Activated CD8-positive, alpha-beta memory T cell treated with anti-CD3 and anti-CD28 coated beads for 1 hour (primary cell): ENCODE measurements at places on chromosomes 12 and 14.

- no peak for DNase-seq
These were observed 20.0 kb upstream of the FICD start for GRCh38 chr12:108495054-108495453.

- DNase-seq: no peak
These were observed 101.9 kb downstream of the DACT1 start for GRCh38 chr14:58739674-58740073.

DNA sequence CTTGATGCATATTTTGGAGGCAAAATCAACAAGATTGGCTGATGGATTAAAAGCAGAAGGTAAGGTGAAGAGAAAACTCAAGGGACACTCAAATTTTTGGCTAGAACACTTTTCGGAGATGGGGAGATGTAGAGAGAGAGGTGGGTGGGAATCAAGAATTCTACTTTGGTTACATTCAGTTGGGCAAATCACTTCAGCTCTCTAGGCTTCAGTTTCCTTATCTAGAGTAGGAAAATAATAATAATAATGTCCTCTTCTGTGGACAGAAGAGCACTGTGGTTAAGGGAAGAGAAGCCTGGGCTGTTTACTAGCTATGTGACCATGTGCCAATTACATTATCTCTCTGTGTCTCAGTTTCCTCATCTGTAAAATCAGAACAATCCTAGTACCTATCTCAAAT, 23.4 kb upstream of the DHRS2 start:
- no peak for DNase-seq

GRCh38 chr12:20194171-20194570, 174.2 kb upstream of the PDE3A start:
- no peak for DNase-seq

- DNase-seq: no peak
These were observed 9.7 kb upstream of the HOXC6 start for GRCh38 chr12:54018468-54018984.

DNA sequence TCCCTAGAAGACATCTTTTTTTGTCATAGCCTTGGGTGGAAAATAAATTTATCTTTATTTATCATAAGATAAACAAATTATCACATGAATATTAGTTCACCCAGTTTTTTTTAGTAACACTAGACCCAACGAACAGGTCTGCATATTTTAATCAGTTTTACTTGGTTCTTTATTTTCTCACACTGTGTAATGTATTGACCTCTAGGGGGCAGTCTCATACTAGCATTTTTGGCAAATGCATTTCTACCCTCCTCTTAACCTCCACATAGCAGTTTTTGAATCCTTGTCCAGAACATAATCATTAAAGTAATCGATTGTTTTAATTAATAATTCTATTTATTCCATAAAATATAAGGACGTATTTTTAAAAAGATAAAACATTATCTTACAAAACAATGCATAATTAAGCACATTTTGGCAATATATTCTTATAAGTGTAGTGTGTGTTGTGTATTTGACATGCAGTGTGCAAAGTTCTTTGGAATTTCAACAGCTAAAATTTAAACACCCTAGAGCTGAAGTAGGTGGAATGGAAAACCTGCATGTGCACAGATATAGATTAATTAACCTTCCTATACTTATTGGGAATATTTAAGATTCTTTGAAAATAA, 31.6 kb upstream of the PTPRQ start:
- DNase-seq: no peak

DNA sequence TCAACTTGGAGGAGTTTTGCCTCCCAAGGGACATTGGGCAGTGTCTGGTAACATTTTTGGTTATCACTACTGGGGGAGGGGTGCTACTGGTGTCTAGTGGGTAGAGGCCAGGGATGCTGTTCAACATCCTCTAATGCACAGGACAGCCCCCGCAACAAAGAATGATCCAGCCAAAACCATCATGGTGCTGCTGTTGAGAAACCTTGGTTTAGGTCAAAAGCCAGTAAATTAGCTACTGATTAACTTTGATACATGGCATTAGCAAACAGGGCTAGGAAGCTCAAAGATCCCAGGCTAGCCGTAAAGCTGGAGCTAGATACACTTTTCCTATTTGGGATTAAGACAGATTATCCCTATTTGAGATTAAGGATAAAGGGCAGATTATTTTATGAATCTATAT, 8.8 kb downstream of the ALKBH2 start:
- no peak for DNase-seq

DNA sequence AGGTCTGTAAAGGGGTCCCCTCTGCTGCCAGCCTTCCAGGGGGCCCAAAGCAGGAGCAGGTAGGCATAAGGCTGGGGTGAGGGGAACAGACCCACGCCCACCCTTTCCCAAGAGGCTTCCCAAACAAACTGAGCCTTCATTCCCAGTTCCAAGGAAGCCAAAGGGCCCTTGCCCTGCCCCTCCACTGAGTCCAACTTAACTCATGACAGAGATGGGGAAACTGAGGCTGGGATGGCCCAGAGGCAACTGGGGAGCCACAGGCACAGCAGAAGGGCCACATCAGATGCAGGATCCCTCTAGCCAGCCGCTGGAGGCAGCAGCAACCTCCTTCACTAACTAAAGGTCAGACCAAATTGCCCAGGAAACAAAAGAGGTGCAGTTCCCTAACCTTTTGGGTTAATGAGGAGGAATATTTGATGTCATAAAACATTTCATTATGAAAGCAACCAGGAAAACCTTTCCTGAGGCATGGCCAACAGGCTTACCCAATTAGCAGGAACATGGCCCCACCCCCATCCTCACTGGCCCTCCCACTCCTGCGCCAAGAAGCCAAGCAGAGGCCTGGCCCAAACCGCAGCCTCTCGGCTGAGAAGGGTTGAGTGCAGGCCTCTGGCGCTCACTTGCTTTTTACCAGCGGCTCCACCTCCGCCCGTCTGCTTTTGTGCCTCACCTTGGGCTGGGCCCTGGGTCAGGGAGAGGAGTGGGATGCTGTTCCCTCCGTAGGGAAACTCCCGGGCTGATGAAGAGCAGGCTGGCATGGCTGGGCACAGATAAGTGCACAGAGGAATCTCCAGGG, 293.5 kb upstream of the RTL1 start:
- DNase-seq: no peak

DNA sequence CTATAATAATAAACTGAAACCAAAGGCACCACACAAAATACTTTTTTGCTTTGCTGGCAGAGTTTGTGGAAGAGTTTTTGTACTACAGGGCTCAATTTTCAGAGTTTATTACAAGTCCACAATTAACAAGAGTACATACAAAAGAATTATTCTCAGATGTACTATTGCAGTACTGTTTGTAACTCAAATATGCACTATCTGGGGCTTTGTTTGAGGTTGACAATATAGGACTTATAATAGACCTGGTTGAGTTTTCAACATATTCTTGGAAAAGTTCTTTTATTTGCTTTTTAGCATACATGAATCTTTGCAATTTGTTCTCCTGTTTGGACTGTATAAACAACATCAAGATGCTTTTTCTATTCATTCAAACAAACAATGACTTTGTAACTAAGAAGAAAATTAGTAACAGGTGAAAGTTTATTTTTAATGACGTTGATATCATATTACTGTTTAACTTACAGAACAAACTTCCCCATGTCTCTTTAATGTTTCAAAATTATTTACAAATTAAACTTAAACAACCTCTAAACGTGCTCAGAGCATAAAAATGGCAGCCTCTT, 407.4 kb upstream of the PRICKLE1 start:
- no peak for DNase-seq

DNA sequence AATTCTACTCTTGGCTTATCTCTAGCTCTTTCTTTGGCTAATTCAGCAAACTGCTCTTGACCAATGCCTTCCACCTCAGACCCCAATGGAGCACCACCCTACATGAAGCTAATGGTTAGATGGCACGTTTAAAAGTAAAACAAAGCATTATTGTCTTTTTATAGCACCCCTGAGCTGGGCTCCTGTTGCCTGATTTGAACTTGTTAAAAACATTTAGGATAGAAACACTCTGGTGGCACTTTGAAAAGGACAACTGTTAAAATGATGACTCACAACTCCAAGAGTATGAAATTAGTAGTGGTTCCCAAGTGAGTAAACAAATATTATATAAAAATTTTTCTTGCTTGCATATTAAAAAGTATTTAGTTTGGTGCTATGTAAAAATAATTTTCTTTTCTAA, 299.6 kb upstream of the DCN start:
- DNase-seq: no peak

DNA sequence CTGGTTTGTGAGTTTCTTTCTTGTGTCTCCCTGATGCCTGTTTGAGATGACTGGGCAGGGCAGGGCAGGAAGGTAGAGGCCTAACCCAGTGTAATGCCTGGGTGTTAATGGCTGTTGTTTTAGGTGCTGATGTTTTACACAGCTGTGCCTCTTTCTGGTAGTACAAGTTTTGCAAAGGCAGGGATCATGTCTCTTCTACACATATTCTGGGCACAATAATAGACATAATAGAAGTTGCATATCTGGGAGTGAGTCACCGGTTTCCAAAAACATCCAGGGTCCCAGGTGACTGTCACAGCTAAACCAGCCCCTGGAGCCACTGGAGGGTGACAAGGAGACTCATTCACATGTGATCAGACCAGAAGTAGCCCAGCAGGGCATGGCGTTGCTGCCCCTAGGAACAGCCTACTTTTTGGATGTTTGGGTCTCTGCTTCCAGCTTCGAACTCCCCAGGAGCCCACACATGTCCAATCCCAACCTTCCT, 18.1 kb downstream of the TPCN1 start:
- no peak for DNase-seq

DNA sequence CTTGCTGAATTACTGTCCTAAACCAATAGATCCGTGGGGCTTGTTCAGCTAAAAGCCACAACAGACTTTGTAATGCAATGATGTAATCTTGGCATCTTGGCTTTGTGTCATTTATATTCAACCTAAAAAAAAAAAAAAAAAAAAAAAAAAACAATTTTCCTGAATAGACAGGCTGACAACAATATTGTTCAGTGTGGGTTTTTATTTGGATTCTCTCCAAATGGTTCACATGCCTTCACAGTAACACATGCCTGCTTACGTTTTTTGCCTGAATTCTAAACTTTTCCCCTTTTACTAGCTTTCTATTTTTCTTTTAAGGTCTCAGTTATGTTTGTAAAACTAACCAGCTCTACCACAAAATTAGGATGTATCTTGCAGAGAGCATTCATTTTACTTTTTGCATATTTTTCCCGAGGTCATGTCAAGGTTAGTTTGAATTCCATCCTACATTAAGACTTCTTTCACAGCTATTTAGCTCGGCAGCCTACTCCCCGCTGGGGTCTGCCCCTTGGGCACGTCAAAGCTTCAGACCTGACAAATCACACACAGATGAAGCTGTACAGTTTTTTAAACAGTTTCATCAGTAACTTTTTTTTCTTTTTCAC, 213.7 kb upstream of the NPAS3 start:
- no peak for DNase-seq

DNA sequence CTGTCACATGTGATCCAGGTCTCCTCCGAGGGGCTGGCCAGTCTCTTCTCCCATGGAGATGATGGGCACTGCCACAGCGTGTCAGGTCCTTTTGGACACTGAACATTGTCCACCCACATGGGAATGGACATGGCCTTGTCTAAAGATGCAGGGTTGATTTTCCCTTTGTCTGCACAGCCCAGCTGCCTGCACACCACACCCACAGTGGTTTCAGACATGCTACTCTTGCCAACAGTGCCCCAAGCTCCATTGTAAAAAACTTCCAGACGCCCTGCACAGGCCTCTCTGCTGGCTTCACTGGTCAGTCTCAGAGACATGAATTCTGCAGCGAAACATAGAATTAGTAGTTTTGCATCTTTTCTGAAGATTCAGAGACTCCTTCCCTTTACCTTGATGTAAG, 18.5 kb downstream of the CD163 start:
- DNase-seq: no peak

DNA sequence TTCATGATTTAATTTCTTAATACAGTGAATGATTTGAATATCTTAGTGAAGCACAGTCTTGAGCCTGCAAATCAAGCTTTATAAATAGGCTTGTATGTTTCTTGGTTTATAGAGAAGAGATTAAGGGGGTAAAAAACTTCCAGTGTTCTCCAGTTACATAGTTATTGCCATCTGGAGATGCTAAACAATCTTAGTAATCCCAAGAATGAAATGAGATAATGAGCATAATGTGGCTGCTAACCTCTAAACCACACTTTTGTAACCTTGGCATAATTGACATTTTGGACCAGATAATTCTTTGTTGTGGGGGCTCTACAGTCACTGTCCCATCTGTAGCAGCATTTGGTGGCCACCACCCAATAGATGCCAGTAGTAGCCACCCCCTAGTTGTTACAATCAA, 316.8 kb downstream of the CCDC91 start:
- no peak for DNase-seq

GRCh38 chr12:116164250-116165035, 113.0 kb downstream of the MED13L start:
- DNase-seq: no peak

- no peak for DNase-seq
These were observed 11.2 kb downstream of the ESRRB start for GRCh38 chr14:76386944-76387782.

- DNase-seq: no peak
These were observed 133.2 kb downstream of the RAD51B start for GRCh38 chr14:67952786-67953185.

DNA sequence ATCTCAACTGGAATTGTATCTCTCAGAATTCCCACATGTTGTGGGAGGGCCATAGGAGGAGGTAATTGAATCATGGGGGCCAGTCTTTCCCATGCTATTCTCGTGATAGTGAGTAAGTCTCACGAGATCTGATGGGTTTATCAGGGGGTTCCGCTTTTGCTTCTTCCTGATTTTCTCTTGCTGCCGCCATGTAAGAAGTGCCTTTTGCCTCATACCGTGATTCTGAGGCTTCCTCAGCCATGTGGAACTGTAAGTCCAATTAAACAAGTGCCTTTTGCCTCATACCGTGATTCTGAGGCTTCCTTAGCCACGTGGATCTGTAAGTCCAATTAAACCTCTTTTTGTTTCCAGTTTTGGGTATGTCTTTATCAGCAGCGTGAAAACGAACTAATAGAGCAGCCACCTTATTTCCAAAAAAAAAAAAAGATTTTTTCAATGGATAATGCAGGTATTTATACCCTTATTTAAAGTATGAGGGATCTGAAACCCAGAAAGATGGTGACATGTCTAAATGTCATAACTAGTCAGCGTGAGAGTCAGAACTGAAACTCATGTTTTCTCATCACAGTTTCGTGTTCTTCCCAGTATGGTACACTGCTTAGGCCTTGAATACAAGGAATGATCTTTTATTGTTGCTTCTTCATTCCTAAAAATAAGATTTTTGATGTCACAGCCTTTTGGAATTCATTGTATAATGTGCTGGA, 89.6 kb downstream of the ERC1 start:
- DNase-seq: no peak

- DNase-seq: no peak
These were observed 179.2 kb downstream of the PTPN11 start for GRCh38 chr12:112597986-112598385.

DNA sequence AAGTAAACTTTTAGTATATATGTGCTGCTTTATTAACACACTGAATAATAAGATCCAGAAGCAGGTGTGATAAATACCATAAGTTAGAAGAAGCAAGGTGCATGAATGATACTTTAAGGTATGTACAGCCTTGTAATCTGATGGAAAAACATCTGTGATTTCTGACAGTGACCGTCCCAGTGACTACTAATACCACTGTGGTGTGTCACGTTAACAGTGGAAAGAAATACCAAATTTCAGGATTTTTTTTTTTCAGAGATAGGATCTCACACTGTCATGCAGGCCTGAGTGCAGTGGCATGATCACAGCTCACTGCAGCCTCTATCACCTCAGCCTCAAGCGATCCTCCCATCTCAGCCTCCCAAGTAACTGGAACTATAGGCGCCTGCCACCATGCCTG, 21.5 kb downstream of the SDS start:
- no peak for DNase-seq
